T-cell (primary cell): ENCODE measurements at places on chromosomes 4 and X.

GRCh38 chr4:25816591-25817058 lies 46.2 kb downstream of the SEL1L3 start:
- H3K27me3 ChIP-seq = no peaks in the 10 kb centered on the region
- H3K36me3 ChIP-seq = no peaks in the 10 kb centered on the region
- DNase-seq = no peak
- no peak overlapping the region for H3K27ac ChIP-seq

GRCh38 chr4:108181704-108182103 lies 13.0 kb upstream of the LEF1 start:
- no peaks in the 10 kb centered on the region for H3K4me1 ChIP-seq
- H3K27ac ChIP-seq = no peak overlapping the region
- no peak for DNase-seq
- H3K36me3 ChIP-seq = no peaks in the 10 kb centered on the region

GRCh38 chrX:53654376-53654775 lies 32.1 kb downstream of the HUWE1 start:
- no peaks in the 10 kb centered on the region for H3K4me1 ChIP-seq
- H3K4me3 ChIP-seq = no peak overlapping the region
- no peak for DNase-seq
- H3K36me3 ChIP-seq = peaks cover 39% of the 10 kb centered on the region
- no peaks in the 10 kb centered on the region for H3K27me3 ChIP-seq

DNA sequence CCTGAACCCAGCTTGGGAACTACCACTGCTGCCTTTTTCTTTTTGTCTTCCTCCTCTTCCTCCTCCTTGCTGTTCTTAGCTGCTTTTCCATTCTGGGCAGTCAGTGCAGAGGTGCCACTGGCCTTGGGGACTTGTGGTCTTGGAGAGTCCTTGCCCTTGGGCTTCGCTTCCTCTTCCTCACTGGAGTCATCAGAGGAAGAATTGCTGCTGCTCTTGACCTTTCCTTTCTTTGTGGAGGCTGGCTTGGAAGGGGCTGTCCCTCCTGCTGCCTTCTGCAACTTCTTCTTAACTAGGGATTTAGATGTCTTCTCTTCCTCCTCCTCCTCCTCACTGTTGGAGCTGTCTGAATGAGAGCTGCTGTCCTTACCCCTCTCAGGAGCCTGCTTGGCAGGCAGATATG lies 53.2 kb downstream of the FAM9B start:
- no peaks in the 10 kb centered on the region for H3K4me1 ChIP-seq
- no peaks in the 10 kb centered on the region for H3K36me3 ChIP-seq
- no peak overlapping the region for H3K4me3 ChIP-seq

DNA sequence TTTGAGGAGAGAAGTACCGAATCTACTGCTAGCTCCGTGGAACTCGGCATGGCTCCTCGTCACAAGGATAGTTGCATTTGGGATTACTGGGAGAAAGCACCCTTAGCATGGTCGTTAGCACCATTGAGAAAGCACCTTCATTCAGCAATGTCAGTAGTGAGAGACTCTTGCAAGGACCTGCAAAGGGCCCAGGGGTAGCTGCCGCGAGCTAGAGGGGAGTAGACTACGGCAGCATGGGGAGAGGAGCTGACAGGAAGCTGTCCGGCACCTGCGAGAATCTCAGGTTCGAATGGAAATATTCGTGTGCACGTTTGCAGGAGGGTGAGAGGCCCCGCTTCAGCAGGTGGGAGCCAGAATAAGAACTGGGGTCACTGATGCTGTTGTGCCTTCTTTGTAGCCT lies 20.2 kb downstream of the TLR10 start:
- H3K36me3 ChIP-seq = no peaks in the 10 kb centered on the region
- no peak overlapping the region for H3K4me3 ChIP-seq
- H3K4me1 ChIP-seq = peaks cover 10% of the 10 kb centered on the region
- H3K27ac ChIP-seq = no peak overlapping the region
- peaks cover 2% of the 10 kb centered on the region for H3K27me3 ChIP-seq

GRCh38 chrX:40996886-40997530 lies 88.2 kb upstream of the USP9X start:
- H3K4me1 ChIP-seq = no peaks in the 10 kb centered on the region
- H3K36me3 ChIP-seq = no peaks in the 10 kb centered on the region
- H3K27ac ChIP-seq = no peak overlapping the region
